ENCODE measurements at places on chromosomes 7 and 10. TPM values are rescaled to one million over a fixed set of nuclear protein-coding genes. Genes with fewer than 3 reads are reported as not detected.

The ARMC3 gene
- total RNA-seq, result not detected

The PTER gene
- 0.68 TPM for total RNA-seq

The RAB11FIP2 gene
- total RNA-seq, result 13.3 TPM

The ZNF727 gene
- not detected for total RNA-seq

The METTL27 gene
- total RNA-seq, result 6.5 TPM

The GIMAP6 gene
- not detected for total RNA-seq

The SSC4D gene
- total RNA-seq, result 0.69 TPM

The MYL10 gene
- total RNA-seq, result not detected
